ENCODE measurements at places on chromosomes 11 and 22.

GRCh38 chr11:100791860-100792259, 104.8 kb downstream of the ARHGAP42 start:
- DNase-seq: no peak

- no peak for DNase-seq
Measured at GRCh38 chr22:49010070-49010863, 817.4 kb downstream of the BRD1 start.

DNA sequence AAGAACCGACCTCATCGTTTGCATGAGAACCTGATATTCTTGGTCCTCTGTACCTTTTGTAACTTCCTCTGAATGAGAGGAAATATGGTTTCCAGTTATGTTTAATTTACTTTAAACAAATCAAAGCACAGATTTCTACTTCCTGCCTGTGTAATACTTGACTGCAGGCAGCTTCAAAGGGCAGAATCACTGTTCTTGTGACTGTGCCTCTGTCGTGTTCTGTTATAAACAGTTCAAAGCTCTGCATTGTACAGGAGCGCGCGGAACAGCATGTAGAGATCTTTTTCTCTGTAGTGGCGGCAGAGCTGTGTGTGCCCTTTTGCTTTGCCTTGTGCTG, 73.2 kb upstream of the CLDN5 start:
- DNase-seq: no peak

DNA sequence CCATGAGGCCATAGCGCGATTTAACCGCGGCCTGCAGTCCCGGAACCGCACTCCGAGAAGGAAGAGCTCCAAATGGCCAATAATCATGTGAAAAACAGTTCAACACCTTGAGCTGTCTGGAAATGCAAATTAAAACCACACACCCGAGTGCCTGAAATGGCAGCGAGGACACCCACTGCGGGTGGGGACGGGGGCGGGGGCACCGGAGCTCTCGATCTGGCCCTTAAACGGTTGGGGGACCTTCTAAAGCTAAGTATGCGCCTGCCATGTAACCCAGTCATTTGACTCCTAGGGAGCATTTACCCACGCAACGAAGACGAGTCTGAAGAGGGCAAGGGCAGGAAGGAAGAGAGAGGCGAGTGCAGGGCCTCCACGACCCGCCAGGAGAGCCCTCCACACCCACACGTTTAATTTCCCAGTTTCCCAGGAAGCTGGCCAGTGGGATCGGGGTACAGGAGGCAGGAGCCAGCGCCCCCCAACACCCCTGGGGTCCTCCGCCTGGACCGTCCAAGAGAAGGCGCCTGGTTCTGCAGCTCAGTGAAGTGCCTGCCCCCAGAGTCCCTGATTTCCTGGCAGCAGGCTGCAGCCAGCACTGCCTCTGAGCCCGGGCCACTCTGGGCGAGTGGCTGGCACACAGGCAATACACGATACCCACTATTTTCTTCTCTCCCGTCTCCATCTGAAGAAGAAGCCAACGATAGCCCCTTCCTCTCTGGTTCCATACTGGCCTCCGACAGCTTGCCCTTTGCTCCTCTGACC, 1.7 kb downstream of the TTLL8 start:
- no peak for DNase-seq

- no peak for DNase-seq
Measured at GRCh38 chr11:11213117-11213516, 139.9 kb downstream of the CSNK2A3 start.

GRCh38 chr11:119023741-119024140, 5.2 kb downstream of the TRAPPC4 start:
- no peak for DNase-seq

DNA sequence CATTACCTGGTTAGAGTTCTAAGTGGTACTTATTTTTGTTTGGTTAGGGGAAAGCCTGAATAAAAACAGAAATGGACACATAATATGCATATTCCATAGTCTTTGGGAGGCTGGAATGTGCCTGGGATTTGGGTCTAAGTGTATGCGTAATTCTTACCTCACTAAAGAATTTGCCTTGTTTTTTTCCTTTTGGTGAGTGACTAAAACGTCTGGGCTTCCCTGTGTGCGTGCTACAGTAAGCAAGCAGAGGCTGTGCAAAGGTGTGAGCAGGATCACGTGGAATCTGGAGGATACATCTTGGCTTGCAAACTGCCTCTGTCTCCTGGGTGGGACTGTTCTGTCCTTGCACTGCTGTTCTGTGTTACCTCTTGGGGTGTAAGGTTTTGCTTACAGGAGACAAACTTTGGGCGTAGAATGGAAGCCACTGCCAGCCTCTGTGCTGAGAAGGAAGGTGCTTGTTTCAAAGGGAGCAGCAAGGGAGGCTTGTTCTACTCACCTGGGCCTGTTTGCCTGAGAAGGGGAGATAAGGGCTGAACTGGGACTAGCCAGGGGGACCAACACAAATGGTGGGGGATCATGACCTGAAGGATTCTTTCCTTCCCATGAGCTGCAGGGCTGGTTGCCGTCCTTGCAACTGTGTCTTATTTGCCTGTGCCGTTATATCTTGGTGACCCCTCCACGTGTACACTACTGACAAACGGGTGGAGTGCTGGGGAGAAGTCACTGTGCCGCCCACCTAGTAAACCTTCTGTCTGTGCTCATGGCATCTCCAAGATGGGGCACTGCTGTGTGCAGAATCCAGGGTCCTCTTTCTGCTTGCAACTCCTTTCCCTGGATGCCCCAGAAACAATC, 4.5 kb downstream of the NEAT1 start:
- no peak for DNase-seq

DNA sequence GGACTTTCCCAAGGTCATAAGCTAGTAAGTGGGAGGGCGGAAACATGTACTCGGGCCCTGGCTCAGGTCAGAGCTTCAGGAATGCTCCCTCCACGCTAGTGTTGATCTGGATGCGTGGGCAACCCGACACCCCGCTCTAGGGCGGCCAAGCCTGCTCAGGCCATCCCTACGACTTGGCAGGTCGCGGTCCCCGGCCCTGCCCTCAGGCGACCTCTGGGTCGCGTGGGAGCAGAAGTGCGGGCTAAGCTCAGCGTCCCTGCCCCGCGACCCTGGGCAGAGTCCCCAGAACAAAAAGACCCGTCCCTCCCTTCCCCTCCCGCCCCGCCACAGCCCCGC, 781 bp upstream of the TEF start:
- no peak for DNase-seq

DNA sequence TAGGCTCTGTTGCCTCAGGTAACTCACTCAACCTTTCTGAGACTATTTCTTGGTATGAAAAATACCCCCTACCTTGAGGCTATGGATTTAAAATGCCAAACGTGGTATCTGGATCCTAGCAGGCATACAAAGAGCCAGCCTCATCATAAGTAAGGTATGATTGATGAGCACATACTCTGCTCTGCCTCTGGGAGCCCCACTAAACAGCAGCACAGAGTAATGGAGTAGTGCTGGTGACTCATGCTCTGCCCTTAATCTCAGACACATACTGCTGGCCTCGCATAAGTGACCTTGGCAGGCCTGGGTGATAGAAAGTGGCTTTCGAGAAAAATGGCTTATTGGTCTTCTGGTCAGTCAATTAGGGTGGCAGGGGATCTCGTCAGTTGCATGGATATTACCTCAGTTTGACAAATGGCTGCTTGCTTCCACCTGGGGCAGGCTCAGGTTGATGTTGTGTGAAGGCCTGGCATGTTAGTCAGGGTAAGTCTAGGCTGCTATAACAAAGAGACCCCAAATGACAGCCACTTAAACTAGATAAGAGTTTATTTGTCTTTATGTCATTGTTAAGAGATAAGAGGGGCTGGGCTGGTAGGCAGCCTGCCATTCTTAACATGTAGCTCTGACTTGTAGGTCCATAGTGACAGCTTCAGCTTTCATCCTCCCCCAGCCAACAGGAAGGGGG, 15.2 kb upstream of the SLC6A5 start:
- no peak for DNase-seq

DNA sequence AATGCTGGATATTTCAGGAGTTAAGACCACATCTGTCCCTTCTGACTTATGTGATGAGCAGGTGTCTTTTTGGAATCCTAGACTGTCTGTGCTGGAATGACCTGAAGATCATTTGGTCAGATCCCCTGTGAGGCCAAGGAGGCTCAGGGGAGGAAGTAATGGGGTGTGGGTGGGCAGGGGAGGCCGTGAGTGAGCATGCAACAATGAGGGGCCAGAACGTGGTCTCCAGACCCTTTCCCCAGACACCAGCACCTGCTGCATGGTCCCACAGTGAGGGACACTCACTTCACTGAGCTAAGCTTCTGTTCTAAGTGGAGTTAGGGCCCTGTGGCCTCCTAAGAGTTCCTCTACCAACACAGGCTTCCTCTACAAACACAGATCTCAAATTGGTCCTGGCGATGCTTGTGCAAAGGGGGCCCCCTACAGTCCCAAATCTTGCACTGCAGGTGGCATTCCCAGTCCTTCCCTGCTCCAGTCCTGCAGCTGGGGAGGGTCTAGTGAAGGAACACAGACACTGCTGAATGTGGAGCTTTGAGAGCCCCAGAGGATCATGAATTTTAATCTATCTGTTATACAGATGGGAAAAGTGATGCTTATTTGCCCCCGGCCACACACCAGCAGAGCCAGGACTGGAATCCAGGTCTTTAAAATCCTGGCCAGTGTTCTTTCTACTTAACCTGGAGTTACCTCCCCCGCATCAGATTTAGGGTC, 7.4 kb downstream of the USP2 start:
- DNase-seq: peak; percentile 83

GRCh38 chr11:44192462-44193100, 97.1 kb downstream of the EXT2 start:
- no peak for DNase-seq

GRCh38 chr11:132848336-132848735, 684.0 kb downstream of the OPCML start:
- no peak for DNase-seq

DNA sequence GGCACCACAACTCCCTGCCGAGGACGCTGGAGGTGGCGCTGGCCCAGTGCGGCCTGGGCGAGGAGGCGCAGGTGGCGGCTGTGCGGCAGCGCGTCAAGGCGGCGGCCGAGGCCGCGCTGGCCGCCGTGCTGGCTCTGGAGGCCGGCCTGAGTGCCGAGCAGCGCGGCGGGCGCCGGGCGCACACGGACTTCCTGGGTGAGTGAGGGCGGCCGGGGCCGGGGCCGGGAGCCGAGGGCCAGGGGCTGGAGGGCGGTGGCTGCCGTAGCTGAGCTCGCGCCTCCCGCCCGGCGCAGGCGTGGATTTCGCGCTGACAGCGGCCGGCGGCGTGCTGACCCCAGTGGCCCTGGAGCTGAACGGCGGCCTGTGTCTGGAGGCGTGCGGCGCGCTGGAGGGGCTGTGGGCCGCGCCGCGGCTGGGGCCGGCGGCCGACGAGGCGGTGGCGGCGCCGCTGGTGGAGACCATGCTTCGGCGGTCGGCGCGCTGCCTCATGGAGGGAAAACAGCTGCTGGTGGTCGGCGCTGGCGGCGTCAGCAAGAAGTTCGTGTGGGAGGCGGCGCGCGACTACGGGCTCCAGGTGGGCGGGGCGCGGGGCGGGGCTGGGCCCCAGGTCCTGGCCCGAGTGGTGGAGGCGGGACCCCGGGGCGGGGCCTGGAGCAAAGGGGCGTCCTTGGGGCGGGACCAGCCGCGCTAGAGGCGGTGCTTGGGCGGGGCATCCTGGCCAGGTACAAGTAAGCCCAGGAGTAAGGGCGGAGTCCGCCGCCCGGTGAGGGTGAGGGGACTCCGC, 5.4 kb downstream of the CARNS1 start:
- DNase-seq: peak; percentile 85

- DNase-seq: no peak
Measured at GRCh38 chr11:76574406-76574805, 96.1 kb downstream of the LRRC32 start.

DNA sequence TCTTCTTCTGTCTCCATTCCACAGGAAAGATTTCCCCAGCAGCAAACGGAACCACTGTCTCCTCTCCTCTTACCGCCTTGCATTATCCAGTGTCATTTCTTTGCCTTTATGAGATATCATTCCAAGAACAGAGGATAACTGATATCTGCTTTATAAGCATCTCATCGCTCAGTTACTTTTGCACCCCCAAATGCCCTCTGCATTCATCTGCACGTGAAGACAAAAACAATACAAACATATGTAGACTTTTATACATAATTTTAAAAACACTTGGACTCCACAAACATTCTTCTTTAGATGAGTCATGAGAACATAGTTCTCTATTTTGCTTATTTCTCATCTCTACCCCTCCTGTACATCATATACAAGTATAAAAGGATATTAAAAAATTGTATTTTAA, 512 bp upstream of the OR51T1 start:
- no peak for DNase-seq

DNA sequence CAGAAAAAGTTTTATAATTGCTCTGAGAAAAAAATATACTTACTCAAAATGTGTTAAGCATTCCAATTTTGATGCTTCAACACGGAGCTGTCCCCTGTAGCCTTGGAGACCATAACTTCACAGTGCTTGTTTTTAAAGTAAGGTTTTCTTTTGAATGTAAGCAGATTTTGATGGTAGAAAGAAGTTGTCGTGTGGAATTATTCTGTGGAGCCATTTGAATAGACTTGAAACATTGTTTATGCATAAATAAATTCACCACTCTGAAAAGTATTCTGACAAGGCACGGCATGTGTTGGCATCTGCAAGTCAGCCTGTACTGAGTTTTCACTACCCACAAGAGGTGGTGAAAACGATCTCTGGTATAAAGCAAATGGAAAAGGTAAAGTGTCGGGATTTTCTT, 115.5 kb downstream of the UVRAG start:
- DNase-seq: no peak

DNA sequence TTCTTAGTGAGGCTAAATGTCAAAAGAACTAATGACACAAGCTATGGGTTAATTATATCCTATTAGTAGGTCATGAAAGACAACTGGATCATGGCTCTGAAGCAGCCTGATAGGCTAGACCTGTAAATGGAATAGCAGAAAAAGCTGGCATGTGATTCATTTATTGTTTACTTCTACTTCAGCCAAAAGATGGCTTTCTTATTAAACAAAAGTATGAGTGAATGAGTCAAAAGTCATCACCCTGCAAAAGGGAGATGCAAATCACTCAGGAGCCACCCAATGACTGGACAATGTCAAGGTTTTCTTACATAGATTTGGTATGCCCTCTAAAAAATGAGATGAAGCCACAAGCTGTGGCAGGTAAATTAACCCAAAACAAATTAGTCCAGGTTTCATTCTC, 138.0 kb downstream of the TRPC6 start:
- DNase-seq: no peak

DNA sequence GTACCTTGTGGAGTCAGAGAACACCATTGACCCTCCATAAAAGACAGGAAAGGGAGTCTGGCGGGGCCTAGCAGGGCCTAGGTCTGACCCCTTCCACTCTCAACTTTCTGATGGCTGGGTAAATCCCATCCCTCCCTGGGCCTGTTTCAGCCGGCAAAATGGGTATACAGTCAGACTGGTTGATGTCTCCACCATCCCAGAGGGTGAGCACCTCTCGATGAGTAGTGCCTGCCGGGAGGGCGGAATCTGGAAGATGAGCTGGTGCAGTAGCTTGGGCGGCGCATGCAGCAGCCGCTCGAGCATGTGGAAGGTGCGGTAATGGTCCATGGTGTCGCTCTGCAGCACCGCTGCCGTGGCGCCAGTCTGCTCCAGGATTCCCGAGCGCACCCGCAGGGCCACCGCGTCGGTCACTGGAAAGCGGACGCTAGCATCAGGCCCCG, 528 bp downstream of the FIBP start:
- no peak for DNase-seq
